ENCODE measurements at places on chromosomes 12 and 14. TPM values are rescaled to one million over a fixed set of nuclear protein-coding genes. Genes with fewer than 3 reads are reported as not detected.

NXPH4 gene
- total RNA-seq = 2.5 TPM

C1S gene
- total RNA-seq = 2.7 TPM

GPR65 gene
- 0.09 TPM for total RNA-seq

LARP4 gene
- 44.0 TPM for total RNA-seq

MED13L gene
- 44.5 TPM for total RNA-seq

NFATC4 gene
- 25.8 TPM for total RNA-seq
